ENCODE measurements at places on chromosomes 2 and 18. TPM values are rescaled to one million over a fixed set of nuclear protein-coding genes. Genes with fewer than 3 reads are reported as not detected.

GCG gene
- not detected for total RNA-seq

DNA sequence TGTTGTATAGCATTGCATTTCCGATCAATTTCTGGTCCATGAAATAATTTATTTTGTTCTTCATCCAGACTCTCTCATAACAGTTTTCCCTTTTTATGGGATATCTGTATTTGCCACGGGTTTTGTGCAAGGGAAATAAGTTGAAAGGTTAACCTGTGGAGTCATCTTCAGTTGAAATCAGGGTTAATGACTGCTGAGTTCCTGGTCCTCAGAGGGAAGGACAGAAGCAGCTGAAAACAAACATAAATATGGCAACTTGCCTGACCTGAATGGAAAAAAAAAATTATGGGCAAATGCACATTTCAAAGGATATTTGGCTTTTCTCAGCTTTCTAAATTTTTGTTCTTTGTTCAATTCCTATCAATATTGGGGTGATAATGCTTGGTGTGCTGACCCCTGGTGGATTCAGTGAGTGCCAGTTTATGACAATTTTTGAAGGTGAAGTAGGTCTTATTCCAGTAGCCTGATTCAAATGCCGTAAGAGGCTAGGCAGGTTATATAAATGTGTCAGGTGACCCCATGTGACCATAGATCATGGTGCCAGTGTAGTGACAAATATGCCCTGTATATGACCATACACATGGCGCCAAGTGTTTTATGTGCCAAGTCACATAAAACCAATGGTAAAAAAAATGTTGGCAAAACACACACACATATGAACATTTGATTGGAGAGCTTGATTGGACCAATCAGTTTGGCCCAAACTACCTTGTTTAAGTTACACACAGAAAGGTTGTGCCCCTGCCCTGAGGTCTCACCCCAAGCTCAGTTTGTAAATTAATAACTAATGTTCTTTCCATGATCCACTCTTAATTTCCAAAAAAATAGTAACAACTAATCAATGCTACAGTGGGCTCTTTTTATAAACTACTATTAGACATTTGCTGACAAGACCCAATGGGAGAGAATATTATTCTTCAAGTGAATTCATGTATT lies 47.6 kb upstream of the FAM124B start:
- DNase-seq: no peak

GRCh38 chr2:225002656-225003045 lies 39.6 kb downstream of the DOCK10 start:
- no peak for DNase-seq

DYNAP gene
- not detected for total RNA-seq

CCDC178 gene
- not detected for total RNA-seq

GRCh38 chr2:100720445-100720844 lies 99.5 kb upstream of the NPAS2 start:
- DNase-seq: no peak

DNA sequence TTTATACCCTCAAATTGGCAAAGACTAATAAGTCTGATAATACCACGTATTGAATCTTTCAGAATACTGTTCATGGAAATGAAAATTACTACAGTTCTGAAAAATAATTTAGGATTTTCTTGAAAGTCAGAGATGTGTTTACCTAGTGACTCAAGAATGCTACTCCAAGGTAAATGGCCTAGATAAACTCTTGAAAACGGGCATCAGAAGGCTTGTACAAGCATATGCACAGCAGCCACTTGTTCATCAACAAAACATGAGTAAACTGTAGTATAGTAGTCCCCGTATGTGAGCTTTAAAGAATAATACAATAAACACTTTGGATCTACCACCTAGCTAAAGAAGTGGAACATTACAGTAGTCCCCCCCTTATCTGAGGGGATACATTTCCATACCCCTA lies 157.5 kb downstream of the THADA start:
- no peak for DNase-seq

- no peak for DNase-seq
Observed at GRCh38 chr2:51534166-51534565, 502.2 kb upstream of the NRXN1 start.

DNA sequence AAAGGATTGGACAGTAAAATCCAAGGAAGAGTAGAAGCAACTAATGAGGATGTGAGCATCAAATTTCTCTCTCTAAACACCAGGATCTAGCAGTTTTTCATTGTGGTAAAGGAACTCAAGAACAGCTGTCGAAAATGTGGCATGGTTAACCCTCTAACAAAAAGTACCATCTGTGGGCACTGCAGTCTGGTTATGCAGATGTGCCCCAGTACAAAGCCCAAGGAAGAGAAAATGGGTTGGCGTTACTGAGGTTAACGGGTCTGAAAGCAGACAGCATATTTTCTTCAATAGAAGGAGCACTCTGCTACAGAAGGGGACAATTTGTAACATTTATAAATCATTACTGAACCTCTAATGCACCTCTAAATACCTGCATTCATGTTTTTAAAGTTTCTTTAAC lies 253.0 kb upstream of the HNRNPA3 start:
- no peak for DNase-seq

Data from upper lobe of left lung (tissue), 6 donors.